Smooth muscle cell of the umbilical artery (primary cell): ENCODE measurements at places on chromosomes 1 and 21. TPM values are rescaled to one million over a fixed set of nuclear protein-coding genes. Genes with fewer than 3 reads are reported as not detected.

ANKRD65 gene
- 0.18 and 0.30 TPM in 2 replicates for total RNA-seq

ASPM gene
- total RNA-seq: 3.9 and 26.3 TPM in 2 replicates

CYP4A22 gene
- not detected in 2 replicates for total RNA-seq

KLHDC8A gene
- not detected in 2 replicates for total RNA-seq

SLC25A34 gene
- total RNA-seq: 0.30 and 0.69 TPM in 2 replicates

G0S2 gene
- total RNA-seq: 23.6 and 49.0 TPM in 2 replicates

MIXL1 gene
- total RNA-seq: not detected in 2 replicates

OR2W3 gene
- not detected in 2 replicates for total RNA-seq

RFX5 gene
- 47.5 and 53.5 TPM in 2 replicates for total RNA-seq

GJA9 gene
- not detected in 2 replicates for total RNA-seq

RSPH1 gene
- total RNA-seq: not detected in 2 replicates

PRR9 gene
- 0.51 TPM in 1 of 2 replicates, not detected in the other for total RNA-seq
